ENCODE measurements at places on chromosomes 11 and 22.

DNA sequence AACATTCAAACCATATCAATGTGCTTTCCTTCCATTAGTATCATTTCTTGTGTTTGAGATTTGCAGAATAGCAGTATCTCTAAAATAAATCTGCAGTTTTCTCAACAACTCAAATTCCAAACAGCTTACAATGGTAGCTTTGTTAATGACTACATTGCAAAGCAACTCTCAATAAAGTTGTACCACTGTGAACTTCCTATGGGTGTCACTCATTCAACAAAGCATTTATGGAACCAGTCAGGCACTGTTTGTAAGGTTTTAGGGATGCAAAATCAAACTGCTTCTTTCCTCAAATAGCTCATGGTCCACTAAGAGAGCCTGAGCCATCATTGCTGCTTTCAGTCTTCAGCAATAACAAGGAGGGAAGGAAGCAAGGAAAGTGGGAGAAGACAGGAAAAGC is 91.0 kb downstream of the CCDC83 start:
- DNase-seq = no peak

- peak; percentile 48 for DNase-seq
Observed at GRCh38 chr11:8168485-8169257, at the start of gene RIC3. TSS of gene RIC3 (minus strand) at chr11:8169025. CDS start at chr11:8168989, 36 bp downstream.

DNA sequence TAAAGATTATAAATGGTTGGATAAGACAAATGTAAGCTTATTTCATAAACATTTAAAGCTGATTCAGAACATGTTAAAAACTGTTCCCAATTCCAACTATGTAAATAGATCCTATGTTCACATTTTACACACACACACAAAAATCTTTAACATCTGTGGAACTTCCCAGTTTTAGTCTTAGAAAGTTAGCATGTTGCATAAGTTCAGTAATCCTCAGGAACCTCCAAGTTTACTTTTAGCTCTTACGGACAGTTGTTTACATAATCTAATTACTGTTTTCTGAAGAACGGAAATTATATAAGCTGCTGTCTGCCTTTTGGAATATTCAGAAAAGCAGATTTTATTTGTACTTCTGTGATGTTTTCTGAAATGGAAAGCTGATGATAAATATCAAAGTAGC is 53.3 kb downstream of the PANX1 start:
- DNase-seq = no peak

- no peak for DNase-seq
Observed at GRCh38 chr11:44223238-44223637, 86.7 kb downstream of the ALX4 start.

GRCh38 chr22:36925388-36926290 is 12.2 kb downstream of the CSF2RB start:
- no peak for DNase-seq

GRCh38 chr22:38040953-38041759 is 16.0 kb upstream of the PICK1 start:
- DNase-seq = no peak

DNA sequence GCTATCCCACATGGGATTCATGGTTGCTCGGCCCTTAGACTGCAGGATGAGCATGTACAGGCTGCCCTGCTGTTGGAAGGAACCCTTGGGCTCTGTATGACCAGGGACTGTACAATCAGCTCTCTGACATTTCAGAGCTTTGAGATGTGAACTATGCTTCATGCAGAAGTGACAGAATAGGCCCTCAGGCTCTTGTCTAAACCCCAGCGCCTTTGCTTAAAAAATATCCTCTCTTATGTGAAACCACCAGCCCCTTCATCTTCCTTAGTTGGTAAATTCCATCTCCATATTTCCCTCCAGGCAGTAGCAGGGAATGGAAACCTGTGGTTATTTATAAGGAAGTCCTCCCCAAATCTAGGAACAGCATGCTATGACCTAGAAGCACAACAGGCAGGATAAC is 78.9 kb upstream of the PLET1 start:
- DNase-seq = no peak

- no peak for DNase-seq
Observed at GRCh38 chr22:42873356-42873755, 16.3 kb upstream of the ARFGAP3 start.

GRCh38 chr11:27277843-27278242 is 85.2 kb downstream of the CCDC34 start:
- DNase-seq = no peak

DNA sequence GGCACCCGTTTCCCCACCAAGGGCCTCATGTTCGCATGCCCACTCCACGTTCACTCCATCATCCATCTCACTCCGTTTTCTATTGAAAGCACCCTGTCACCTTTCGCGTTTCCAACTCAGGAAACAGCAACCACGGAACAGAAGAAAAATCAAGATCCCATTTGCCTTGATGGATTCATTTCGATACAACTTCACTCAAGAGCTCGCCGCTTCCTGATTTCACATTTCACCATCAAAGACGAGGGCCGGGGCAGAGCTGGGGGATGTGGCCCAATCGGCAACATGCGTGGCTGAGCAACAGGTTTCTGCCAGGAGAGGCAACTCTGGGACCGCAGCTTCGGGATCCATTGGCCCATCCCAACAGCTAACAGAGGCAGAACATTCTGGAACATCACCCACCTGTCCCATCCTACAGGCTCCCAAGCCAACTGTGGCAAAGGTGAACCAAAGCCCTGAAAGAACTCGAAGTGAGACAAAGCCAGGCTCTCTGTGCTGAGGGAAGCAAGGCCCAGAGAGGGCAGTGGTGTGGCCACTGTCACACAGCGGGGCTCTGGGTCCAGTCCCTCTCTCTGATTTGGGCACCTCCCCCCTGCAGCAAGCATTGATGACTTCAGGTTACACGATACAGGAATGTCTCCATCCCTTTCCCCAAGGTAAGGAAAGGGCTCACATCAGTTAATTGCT is 36.2 kb upstream of the CD5 start:
- peak; percentile 39 for DNase-seq

DNA sequence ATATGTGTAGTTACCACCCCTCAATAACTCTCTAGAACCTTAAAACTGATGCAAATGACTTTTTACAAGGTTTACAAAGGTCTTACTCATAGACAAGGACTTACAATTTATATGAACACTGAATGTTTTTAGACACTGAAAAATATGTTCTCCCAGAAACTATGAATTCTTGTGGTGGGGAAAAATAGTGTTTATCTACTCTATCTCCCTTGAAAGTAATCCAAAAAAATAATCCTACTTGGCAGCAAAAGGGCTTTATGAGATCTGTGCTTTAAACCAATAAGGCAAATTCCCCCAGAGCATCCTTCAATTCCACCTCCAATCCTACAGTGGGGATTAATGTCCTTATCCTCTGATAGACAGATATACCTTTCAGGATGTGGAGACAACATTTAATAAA is 1984.1 kb upstream of the RAG2 start:
- DNase-seq = no peak

DNA sequence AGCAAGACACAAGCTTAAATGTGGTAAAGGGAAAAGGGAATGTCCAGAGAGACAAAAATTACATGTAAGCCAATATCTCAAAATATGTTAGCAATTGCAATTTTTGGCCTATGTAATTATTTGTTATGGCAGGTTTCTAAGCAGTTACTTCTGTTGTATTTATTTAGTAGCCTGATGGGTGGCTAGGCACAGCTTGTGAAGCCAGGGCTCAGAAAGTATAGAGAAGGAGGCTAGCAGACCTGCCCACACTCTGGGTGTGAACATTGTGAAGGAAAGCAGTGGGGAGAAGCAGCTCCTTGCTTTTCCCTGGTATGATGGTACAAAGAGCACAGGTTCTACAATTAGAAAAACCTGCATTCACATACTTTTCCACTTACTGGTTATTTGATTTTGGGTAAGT is 196.5 kb upstream of the PGR start:
- no peak for DNase-seq

- peak; percentile 60 for DNase-seq
Observed at GRCh38 chr11:86818462-86819192, 18.3 kb downstream of the PRSS23 start.

GRCh38 chr22:30308518-30309230 is 18.1 kb downstream of the TBC1D10A start:
- no peak for DNase-seq

- DNase-seq = peak; percentile 50
Observed at GRCh38 chr11:119093942-119094815, 7.5 kb downstream of the DPAGT1 start.

DNA sequence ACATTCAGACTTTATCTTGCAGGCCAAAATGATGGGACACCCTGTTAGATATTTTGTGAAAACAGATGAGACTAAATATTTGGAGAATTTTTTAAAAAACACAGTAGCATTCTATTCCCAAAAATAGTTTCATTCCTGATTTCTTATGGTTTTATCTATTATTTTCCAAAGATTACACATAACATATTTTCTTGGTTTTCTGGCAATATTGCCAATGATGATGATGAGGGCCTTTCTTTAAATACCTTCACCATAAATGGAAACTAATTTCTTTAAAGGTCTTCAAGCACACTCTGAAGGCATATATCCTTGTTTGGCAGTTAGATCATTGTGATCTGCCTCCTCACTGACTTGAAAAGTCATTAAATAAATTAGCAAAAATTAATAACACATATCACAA is 522.3 kb upstream of the LUZP2 start:
- no peak for DNase-seq

GRCh38 chr11:117126223-117126965 is 17.7 kb upstream of the PAFAH1B2 start:
- no peak for DNase-seq

GRCh38 chr22:32846780-32847491 is 45.4 kb downstream of the TIMP3 start:
- no peak for DNase-seq

GRCh38 chr11:134041791-134042696 is 26.8 kb upstream of the JAM3 start:
- no peak for DNase-seq

DNA sequence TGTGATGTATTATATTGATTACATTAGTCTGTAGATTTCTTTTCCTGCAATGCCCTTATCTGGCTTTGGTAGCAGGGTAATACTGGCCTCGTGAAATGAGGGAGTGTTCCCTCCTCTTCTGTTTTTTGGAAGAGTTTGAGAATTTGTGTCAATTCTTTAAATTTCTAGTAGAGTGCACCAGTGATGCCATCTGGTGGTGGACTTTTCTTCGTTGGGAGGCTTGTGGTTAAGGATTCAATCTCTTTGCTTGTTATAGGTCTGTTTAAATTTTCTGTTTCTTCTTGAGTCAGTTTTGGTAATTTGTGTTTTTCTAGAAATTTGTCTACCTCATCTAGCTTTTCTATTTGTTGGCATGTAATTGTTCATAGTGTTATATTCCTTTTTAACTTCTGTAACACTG is 18.9 kb downstream of the SHANK3 start:
- DNase-seq = peak; percentile 51

DNA sequence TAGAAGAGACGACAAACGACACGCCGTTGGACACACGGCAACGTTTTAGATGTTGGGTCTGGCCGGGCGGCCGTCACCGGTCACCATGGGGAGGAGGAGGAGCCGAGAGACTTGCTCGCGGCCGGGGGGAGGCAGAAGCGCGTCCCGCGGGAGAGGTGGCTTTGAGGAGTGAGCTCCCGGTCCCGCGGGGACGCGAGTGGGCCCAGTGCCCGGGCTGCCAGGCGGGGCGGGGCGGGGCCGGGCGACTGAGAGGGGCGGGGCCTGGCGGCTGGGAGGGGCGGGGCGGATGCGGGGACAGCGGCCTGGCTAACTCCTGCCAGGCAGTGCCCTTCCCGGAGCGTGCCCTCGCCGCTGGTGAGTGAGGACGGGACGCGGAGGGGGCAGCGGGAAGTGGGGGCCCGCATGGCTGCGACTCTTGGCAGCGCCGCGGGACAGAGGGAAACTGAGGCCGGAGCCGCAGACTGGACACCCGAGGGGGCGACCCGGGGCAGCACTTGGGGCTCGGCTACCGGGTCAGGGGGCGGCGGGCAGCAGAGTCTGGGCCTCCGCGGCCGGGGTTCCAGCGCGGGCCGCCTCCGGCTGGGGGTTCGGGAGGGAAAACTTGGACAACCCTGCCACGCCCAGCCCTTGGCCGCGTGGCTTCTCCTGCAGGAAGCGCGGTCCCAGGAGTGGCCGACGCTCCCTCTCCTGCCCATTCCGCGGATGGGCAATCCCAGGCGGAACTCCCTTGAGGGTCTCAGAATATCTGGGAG is at the start of gene TSPO:
TSS of gene TSPO (plus strand) at position 309 of the 752 bp plus-strand sequence. CDS start 7,680 bp downstream, outside the sequence.
- peak; percentile 73 for DNase-seq

- no peak for DNase-seq
Observed at GRCh38 chr11:100777103-100777502, 90.0 kb downstream of the ARHGAP42 start.

DNA sequence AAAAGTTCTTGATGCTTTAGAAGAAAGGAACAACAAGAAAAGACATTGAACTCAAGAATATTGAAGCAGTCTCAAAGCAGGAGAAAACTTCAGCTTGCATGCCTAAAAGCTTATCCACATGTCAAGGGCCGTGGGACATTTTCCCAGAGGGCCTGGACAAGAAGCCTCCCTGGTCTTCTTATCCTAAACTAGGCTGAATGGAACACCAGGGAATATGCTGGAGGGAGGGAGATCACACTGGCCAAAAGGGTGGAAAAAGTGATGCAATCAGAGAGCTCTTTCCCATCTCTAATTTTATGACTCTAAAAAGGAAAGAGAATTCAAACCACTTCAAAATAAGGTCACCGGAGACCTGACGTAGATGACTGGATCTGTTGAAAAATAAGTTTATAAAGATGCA is 107.2 kb downstream of the MPPED2 start:
- DNase-seq = no peak

DNA sequence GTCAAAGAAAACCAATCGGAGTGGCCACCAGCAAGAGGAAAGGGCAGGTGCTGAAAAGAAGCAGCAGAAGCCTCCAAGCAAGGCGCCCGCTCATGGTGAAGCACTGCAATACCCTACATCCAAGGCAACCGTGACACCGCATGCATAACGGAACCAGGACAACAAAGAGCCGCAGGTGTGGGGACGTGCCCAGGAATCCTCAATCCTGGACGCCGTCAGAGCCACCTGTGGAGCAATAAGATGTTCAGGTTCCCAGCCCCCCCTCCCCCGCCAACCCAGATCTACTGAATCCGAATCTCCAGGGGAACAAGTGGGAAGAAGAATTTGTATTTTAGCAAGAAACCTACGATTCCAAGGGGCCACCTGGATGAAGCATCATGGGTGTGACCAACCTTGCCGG is 70.8 kb downstream of the SHANK2 start:
- no peak for DNase-seq

DNA sequence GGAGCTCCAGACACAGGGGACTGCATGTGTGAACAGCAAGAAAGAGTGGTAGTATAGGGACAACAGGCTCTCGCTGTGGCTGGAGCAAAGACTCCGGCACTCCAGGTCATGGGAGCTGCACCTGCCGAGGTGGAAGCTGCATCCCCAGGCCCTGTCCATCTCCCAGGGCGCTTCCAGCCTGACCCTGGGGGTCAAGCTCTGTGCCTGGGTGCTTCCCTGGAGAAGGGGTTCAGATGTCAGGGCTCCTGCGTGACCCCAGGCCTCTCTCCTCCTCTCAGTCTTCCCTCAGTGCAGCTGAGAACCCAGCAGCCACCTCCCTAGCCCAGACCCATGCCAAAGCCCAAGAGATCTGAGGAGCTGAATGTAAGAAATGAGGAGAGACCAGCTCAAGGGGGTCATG is 3.4 kb downstream of the TMPRSS4 start:
- DNase-seq = no peak

DNA sequence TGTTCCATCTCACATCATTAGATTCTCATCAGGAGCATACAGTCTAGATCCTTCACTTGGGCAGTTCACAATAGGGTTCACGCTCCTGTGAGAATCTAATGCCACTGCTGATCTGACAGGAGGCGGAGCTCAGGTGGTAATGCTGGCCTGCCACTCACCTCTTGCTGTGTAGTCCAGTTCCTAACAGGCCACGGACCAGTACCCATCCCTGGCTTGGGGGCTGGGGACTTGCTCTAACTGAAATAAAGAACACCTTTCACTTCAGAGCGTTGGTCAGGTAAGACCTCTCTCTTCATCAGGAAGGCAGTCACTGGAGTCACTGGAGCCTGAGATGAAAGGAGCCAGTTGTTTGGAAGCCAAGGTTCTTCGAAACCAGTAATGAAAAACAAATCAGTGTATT is 41.7 kb downstream of the PRMT3 start:
- DNase-seq = no peak

All from CD4-positive, alpha-beta T cell treated with Interleukin-21 for 1 hour (primary cell).